ENCODE measurements at places on chromosomes 16 and 17.
A peak's percentile ranks its signal among the peaks of the same experiment; 100 is the strongest.

DNA sequence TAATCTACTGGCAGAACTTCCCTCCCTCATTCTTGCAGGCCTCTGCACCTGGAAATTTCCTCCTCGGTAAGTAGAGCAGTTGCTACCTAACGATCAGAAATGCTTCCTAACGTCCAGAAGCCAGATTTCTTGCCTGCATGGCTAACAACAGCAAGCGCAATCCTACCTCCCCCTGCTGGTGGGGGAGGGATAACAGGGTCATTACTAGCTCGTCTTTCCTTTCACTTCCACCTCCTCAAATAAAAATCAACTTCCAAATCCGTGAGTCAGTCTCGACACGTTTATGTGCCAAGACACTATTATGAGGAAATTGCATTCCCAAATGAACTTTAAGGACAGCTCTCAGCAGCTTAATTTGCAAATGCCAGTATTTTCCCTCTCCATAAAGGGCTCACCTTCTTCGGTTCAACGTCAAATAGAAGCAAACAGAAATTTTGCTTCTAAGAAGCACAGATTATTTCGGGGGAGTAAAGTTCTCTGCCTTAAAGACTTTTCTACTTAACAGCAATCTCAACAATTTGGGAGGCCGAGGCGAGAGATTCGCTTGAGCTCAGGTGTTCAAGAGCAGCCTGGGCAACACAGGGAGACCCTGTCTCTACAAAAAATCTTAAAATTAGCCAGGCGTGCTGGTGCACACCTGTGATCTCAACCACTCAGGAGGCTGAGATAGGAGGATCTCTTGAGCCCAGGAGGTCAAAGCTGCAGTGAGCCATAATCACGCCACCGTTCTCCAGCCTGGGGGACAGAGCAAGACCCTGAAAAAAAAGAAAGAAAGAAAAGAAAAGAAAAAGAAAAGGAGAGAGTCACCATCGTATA, 188.6 kb upstream of the PSMD7 start:
- peak; percentile 7 for DNase-seq

DNA sequence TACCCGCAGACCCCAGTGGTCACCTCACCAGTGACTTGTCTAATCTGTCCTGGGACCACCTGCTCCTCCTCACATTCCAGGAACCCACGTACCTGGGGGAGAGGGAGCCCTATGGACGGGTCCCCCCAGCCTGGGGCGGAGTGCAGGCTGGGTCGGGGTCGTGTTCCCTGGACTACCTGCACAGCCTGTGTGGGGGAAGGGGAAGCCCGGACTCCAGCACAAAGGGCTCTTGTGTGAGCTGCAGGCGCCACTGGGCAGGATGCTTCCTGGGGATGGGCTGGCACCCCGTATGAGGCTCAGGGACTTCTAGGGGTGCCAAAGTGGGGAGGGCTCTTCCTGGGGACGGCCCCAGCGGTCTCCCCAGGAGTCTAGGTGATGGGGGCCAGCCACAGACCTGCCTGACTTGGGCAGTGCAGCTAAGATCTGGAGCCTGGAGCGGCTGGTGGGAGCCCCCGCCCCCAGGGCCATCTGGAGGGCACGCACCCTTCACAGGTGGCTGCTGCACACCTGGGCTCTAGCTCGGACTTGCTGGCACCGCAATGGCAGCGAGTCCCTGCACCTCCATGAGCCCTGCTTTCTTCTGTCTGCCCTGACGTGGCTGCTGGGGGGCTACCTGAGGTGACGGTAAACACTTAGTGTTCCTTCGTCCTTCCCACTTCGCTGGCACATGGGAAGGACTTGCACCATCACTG, 7.5 kb downstream of the VASN start:
- no peak for DNase-seq

GRCh38 chr16:120756-121155, 17.7 kb downstream of the NPRL3 start:
- no peak for DNase-seq

GRCh38 chr17:49640556-49640955, 37.3 kb downstream of the SPOP start:
- no peak for DNase-seq

- no peak for DNase-seq
These were observed 22.8 kb upstream of the SLC47A1 start for GRCh38 chr17:19510903-19511302.

DNA sequence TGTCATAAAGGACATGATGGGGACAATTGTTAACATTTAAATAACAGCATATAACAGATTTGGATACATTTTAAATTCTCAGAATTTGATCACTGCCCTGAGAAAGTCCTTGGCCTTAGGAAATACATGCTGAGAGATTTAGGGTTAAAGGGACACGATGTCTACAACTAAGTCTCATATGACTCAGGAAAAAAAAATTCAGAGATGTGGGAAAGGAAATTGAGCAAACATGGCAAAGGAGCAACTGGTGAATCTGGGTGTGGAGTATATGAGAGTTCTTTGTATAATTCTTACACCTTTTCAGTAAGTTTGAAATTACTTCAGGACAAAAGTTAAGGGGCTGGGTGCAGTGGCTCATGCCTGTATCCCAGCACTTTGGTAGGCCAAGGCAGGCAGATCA, 18.2 kb downstream of the MPP3 start:
- DNase-seq = peak; percentile 30

- no peak for DNase-seq
These were observed 2.0 kb upstream of the NAE1 start for GRCh38 chr16:66832661-66833305.

GRCh38 chr17:80270836-80271235, 10.2 kb downstream of the RNF213 start:
- no peak for DNase-seq

DNA sequence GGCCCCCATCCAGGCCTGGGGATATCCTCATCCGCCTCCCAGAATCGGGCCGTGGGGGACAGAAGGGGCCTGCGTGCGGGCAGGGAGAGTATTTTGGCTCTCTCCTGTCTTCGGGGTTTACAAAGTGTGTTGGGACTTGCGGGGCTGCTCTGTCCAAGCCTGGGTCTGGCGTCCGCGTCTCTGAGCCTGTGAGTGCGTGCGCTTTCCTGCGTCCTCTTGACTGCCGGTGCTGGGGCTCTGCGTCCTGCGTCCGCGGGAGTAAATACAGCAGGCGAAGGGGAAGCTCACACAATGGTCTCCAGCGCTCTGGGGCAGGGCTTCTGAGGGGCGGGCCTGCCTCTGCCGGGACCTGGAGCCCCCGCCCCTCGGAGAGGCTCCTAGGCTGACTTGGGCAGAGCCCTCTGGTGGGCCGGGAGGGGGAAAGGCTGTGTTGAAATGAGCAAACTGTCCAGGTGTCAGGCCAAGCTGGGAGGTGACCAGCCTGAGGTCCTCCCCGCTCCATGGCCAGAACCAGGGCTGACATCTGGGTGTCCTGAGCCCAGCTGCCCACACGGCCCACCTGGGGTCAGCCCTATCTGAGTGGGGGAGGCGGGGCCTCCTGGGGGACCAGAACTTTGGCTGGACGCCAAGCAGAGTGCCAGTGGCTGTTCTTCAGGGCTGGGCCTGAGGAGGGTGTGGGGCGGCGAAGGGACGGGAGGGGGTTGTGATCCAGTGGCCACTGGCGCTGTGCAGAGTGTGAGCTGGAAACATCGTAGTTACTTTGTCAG, 233.6 kb downstream of the SEC14L1 start:
- peak; percentile 58 for DNase-seq
